Suppressor macrophage treated with lipopolysaccharide for 4 hours (primary cell): ENCODE measurements at places on chromosomes 16 and 17.

DNA sequence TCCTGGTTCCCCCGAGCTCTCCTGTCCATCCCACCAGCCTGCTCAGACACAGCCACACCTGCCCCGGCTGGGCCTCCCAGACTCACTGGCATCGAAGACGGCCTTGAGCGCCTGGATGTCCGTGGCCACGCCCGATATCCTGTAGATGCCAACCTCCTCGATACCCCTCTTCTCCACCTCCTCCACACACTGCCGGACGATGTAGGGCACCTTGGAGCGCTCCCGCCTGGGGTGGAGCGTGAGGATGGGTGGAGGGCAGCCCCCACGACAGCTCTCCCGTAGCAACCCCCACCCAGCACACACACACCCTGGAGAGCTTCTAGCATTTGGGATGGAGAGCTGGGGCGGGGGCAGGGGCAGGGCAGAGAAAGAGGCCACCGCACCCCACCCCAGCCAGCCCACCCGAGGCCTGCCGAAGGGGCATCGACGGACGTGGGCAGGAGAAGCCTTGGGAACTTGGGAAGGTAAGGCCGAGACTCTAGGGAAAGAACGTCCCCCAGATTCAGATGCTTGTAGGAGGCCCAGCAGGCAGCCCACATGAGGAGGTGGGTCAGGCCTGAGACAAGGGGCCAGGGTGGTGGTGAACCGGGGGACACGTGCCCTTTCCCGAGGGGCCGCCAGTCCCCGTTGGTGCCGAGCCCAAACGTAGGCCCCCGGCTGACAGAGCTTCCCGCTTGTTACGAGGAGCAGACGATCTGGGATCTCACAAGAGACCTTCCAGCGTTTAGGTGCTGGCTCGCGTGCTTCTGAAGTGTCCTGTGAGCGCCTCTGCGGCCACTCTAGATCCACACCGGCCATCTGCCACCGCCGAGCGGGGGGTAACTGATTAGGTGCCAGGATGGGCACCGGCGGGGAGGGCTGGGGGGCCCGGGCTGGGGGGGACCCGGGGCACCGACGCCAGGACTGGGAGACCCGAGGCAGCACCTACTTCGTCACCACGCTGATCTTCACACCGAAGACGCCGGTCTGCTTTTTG lies 15.1 kb downstream of the TIMM22 start:
- no peak for DNase-seq

GRCh38 chr16:56589141-56590039 lies at the start of gene MT3:
Gene MT3, plus strand, starts transcription at chr16:56589528. Its CDS starts 63 bp downstream, at chr16:56589591.
- no peak for DNase-seq

- no peak for DNase-seq
These were observed 44.6 kb downstream of the NFAT5 start for GRCh38 chr16:69610356-69610755.

GRCh38 chr16:12833926-12834325 lies 30.2 kb upstream of the CPPED1 start:
- no peak for DNase-seq

- DNase-seq, result no peak
These were observed 488 bp downstream of the HOXB9 start for GRCh38 chr17:48625495-48626244.
